ENCODE measurements at places on chromosomes 11 and 22.
A peak's percentile ranks its signal among the peaks of the same experiment; 100 is the strongest.

GRCh38 chr11:62171261-62171723, 18.7 kb upstream of the SCGB1D1 start:
- DNase-seq = peak; percentile 87

GRCh38 chr11:73237471-73238290, 19.6 kb downstream of the P2RY2 start:
- DNase-seq = no peak

DNA sequence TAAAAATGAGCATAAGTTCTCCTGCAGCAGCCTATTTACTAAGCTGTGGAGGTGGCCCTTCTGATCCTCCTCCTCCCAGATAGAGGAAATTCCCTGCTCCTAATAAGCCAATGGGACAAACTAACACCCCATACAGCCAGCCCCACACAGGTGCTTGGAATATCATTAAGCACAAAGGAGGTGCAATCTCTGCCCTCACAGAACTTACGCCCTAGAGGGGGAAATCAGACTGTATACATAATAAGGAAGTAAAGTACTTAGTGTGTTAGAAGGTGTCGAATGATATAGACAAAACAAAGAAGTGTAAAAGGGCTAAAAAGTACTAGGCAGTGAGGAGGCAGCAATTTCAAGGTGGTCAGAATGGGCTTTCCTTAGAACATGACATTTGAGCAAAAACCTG, 5.8 kb downstream of the MS4A12 start:
- DNase-seq = no peak

DNA sequence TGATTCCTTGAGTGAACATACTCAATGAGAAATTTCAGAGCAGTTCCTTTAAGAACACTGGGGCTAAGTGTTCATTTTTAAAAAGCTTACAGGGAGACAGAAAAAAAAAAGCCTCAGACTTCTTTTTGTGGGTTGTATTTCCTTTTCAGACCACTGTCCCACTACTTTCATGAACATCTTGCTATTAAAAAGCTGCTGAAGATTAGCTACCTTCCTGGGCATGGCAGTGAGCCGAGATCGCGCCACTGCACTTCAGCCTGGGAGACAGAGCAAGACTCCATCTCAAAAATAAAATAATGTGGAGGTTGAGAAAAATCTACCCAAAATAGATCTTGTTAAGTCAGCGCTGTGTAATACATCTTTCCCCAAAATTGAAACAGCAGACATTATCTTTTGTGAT, 10.8 kb downstream of the TRAF6 start:
- DNase-seq = no peak

DNA sequence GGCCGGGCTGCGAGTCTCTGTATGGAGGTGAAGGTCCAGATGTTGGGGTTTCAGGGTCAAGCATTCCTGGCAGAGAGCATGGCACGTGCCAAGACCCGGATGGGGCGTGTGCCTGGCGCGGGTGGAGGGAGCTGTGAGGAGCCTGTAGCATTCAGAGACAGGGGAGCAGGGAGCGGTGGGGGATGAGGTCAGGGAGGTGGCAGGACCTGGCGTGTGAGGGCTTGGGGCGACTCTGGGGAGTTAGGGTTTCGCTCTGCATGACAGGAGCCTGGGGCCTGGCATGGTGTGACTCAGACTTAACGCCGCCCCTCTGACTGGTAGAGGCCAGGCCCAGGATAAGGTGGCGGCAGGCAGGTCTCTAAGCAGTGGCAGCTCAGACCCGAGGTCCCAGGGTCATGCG, 103.0 kb downstream of the KCNQ1 start:
- no peak for DNase-seq

DNA sequence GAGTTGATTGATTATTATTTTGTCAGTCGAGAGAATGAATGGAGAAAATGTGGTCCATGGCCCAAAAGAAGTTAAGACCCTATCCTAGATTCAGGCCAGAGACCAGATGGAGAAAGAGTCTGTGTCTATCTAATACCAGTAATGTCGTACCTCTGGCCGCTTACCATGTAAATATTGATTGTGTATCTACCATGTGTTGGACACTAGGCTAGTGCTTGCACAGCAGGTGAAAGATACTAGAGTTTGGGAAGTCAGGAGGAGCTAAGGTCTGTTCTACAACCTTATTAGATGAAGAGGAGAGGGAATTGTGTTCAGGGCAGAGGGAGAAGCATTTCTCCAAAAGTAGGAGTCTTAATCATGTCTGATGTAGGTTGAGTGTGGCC, 31.8 kb downstream of the PIK3IP1 start:
- no peak for DNase-seq

DNA sequence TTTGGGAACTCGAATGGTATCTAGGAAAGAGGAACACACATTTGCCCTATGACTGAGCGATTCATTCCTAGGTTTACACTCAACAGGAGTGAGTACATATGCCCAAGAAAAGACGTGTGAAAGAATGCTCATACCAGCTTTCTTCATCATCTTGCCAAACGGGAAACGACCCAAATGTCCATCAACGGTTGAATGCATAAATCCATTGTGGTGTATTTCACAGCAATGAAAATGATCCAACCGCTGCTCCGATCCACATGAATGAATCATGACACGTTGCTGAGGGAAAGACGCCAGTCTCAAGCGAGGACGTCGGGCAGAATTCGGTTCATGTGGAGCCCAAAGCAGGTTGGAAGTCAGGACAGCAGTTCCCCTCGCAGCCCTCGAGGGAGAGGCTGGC, 71.5 kb downstream of the CYTH4 start:
- DNase-seq = no peak

DNA sequence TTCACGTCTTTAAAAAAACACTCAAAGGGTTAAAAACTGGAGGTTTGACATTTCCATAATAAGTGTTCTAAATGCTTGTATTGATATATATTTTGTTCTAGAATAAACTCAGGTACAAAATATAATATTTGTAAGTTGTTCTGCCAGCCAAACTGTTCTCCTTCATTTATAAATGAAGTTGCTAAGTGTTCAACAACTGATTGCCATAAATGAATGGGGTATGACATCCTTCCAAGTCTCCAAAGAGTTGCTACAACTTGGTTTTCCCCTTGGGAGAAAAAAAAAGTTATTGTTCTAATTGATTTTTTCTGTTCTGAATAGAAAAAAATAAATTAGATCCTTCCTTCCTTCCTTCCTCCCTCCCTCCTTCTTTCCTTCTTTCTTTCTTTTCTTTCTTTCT, 65.4 kb upstream of the BLID start:
- no peak for DNase-seq

DNA sequence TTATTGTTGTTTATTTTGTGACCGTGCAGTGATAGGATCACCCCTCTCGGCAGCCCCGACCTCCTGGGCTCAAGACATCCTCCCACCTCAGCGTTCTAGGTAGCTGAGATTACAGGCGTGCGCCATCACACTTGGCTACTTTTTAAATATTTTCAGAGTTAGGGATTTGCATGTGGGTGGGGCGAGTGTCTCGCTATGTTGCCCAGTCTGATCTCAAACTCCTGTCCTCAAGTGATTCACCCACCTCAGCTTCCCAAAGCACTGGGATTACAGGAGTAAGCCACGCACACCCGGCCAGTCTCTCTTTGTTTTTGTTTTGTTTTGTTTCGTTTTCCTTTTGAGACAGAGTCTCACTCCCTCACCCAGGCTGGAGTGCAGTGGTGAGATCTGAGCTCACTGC, 1.2 kb upstream of the INTS5 start:
- DNase-seq = no peak

DNA sequence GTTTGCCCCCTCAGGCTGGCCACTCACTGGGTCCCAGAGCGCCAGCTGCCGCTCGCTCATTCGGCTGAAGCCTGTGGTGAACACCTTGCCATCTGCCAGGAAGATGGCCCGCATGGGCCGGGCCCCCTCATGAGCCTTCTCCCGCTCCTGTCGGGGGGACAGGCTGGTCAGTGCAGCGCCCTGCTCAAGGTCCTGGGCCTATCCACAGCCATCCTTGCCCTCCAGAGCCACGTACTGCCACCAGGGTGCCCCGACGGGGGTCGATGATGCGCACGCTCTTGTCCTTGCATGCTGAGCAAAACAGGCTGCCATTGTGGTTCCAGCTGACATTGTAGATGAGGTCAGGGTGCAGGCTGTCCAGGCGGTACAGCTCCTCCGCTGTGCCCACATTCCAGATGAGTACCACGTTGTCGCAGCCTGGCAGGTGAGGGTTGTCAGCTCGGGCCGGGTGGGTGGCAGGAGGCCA, 2.1 kb downstream of the CORO1B start:
- no peak for DNase-seq

DNA sequence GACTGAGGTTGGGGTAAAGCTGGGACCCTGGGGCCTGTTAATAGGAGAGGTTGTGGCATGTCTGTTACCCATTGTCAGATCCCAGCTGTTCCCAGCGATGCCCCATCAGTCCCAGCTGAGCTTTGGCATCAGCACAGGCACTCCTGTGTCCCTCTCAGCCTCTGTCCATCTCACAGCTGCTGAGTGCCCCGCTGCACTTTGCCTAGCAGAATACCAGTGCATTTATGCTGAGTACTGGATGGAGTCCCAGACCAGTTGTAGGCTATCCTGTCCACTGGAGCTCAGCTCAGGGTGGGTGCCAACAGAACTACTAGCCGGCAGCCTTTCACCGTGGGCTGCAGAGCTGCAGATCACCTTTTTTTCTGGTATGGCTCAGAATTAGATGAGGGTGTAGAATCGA, 9.9 kb downstream of the FXYD6 start:
- DNase-seq = no peak

DNA sequence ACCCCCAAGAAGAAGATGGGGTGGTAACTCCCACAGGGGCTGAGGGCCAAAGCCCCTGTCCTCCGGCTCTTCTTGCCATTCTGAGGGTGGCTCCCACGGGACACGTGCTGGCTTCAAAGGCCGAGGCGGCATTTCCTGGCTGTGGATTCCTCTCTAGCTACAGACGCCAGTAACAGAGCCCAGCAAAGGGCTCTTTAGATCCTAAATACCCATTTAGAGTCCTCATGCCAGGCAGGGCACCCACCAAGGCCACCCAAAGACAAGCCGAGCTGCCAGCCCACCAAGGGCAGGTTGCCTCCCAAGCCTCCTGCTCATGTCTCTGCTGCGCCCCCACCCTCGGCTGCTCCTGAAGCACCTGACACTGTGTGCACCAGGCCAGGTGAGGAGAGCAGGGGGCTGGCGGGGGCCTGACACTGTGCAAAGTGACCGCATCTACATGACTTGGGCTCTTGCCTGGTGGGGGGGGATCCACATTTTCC, 5.7 kb downstream of the LRFN4 start:
- DNase-seq = no peak

DNA sequence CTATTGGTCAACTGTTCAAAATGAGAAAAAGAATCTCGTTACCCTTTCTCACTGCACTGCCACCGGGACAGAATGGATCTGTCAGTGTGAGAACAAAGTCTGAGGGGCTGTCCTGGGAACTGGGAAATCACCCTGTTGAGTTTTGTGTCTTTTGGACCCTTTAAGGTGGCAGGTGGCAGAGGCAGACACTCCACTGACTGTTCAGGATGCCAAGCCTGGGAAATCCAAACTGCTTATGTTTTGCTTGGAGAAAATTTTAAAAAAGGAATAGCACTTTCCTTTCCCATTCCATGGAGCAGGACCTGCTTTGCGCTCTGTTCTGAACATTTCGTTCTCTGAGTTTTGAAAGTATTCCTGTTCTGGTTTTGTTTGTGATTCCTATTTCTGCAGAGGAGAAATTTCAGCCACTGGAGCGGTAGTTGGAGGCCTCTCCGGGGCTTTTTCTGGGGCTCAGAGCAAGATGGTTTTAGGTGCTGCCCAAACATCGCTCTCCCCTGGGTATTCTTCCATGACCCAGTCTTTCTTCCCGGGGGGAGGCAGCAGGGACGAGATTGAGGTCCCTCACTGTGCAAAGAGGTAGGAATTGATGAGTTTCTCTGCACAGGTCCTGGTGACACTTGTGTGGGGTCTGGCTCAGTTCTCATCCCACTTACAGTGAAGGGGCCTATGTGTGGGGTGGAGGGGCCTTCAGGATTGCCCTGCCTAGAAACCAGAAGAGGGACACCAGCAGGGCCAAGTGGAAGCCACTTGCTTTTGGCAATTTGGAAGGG, 138.5 kb upstream of the SYT13 start:
- no peak for DNase-seq

- DNase-seq = no peak
Measured at GRCh38 chr11:83819931-83820549, 533.9 kb upstream of the CCDC90B start.

GRCh38 chr22:44207173-44207980, 26.7 kb downstream of the PARVG start:
- DNase-seq = no peak

GRCh38 chr11:13942971-13943381, 19.5 kb upstream of the SPON1 start:
- DNase-seq = no peak

GRCh38 chr11:100939571-100939970, 190.0 kb downstream of the PGR start:
- no peak for DNase-seq

- DNase-seq = no peak
Measured at GRCh38 chr11:76240666-76241065, 34.4 kb upstream of the WNT11 start.

- DNase-seq = peak; percentile 54
Measured at GRCh38 chr11:10640308-10640707, 53.2 kb downstream of the IRAG1 start.

- DNase-seq = no peak
Measured at GRCh38 chr11:59069087-59069486, 17.0 kb upstream of the GLYATL1B start.

DNA sequence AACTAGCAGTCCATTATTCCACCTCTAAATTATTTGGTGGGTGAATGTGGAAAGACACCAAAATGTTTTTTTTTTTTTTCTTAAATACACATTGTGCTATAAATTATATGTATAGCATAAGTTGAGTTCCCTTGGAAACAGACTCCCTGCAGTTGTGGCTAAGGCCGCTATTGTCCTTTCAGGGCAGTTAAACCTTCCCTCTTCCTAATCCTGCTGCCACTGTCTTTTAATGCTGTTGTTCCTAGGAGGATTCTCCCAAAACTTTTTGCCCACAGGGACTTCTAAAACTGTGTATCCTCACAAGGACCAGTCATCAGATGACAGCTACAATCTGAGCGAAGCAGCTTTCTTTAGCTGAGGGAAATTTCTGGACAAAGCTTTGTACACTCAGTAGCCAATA, 478.9 kb upstream of the CHORDC1 start:
- DNase-seq = no peak

DNA sequence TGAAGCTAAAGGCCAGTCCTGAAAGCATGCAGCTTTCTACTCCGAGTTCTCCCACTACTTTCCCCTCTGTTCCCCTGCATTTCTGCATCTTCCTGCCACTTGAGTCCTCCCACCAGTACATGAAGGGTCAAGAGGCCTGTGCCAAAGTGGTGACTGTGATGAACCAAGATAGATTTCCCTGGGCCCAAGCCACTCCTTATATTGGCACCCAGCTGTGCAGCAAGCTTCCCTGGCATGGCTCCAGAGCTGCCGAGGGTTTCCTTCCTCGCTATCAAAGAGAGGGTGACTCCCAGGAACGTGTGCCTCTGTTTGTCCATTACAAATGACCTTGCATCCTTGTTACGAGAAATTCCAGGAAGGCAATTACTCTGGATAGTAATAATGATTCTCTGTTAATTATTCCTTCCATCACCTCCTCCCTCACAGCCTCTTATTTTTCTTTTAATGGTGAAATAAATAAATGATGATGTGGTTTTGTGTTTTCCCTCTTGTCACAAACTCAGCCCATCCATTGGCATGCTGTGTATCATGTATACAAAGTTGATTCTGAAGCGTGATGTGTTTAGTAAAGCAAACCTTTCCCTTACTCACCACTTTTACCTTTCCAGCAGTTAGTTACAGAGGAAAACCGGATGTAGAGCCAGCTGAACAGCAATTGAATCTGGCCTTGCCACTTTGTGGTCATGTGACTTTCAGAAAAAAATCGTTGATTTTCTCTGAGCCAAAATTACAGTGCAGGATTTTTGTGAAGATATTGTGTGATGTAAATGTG, 8.3 kb downstream of the SRSF8 start:
- DNase-seq = peak; percentile 78

GRCh38 chr11:114082415-114082748, 22.9 kb downstream of the ZBTB16 start:
- peak; percentile 83 for DNase-seq
